ENCODE measurements at places on chromosomes 13 and 19. TPM values are rescaled to one million over a fixed set of nuclear protein-coding genes. Genes with fewer than 3 reads are reported as not detected.

DNA sequence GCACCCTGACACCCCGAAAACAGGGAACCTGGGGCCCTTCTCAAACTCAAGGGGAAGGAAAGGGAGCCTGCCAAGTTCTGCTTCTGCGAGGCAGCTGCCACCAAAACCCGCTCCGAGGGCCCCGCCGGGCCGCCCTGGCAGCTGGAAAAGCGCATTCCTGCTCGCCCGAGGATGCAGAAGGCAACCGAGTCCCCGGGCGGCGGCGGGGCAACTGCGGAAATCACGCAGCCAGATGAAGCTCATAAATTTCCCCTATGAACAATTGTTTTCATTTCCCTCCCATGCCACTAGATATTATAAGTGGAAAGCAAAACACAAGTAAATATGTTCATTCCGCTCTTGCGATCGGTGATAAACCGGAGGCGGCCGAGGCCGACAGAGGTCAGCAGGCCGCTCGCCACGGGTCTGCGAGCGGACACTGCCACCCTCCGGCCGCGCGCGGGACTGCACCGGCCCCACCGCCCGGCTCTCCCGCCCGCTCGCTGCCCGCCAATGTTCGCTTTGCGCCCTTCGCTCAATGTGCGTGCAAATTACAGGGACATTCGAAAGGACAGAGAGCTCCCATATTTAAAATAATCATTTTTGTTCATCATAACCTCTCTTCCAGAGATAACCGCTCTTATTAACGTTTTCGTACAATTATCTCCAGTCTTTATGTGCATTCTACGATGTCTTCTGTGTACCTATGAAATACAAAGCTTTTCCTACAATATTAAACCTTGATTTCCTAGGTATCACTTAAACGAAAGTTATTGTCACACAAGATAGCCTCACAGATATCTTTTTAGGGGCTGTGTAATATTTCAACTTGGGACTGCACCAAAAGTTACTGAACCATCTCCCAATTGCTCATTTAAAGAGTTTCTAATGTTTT lies 120.8 kb upstream of the ZNF507 start:
- peak; percentile 78 for ATAC-seq

DNA sequence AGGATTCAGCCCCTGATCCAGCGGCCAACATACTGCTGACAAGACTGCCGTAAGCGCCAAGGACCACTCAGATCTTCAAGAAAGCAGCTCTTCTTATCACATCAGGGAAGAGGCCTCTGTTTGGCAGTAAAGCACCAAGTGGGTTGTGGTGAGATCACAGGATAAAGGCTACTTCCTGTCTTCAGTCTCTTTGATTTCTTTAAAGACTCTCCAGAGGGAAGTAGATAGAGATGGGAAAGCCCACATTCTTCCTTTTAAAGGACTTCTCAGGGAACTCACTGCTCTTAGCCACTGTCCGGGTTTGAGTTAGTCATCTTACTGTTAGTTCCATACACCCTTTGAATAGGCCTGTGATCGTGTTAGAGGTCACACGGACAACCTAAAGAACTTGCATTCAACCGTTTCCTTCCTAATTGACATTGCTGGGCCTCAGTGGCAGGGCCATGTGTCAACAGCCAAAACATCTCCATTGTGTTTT lies 47.2 kb upstream of the POMP start:
- ATAC-seq, result no peak

DNA sequence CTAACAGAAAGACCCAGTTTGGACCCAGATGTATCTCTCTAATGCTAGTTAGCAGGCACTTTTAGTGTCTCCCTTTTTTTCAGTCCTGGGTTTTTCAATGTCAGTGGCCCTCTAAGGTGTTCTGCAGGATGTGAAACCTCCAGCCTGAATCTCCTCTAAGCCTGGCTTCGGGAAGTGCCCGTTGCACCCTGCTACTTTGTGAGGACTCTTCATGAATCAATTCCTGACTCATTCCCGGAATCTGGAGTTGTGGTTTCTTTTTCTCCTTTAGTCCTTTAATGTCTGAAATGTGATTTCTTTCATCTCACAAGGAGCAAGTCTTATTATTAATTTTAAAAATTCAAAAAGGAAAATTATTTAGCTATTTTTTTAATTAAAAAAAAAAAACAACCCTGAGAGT lies 116.0 kb downstream of the ZNF536 start:
- ATAC-seq, result no peak

DNA sequence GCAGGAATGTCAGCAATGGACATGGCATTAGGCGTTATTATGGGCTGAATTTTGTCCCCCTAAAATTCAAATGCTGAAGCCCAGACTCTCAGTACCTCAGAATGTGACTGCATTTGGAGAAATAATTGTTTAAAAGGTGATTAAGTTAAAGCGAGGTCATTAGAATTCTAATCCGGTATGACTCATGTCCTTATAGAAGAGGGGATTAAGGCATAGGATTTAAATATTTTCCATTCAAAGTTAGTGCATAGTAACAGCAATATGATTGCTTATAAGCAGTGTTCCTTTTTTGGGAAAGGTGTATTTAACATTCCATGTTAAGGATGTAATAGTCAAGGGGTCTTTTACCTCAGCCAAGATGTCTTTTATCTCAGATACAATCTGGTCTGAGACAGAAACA lies 95.5 kb downstream of the NHLRC3 start:
- ATAC-seq, result no peak

DNA sequence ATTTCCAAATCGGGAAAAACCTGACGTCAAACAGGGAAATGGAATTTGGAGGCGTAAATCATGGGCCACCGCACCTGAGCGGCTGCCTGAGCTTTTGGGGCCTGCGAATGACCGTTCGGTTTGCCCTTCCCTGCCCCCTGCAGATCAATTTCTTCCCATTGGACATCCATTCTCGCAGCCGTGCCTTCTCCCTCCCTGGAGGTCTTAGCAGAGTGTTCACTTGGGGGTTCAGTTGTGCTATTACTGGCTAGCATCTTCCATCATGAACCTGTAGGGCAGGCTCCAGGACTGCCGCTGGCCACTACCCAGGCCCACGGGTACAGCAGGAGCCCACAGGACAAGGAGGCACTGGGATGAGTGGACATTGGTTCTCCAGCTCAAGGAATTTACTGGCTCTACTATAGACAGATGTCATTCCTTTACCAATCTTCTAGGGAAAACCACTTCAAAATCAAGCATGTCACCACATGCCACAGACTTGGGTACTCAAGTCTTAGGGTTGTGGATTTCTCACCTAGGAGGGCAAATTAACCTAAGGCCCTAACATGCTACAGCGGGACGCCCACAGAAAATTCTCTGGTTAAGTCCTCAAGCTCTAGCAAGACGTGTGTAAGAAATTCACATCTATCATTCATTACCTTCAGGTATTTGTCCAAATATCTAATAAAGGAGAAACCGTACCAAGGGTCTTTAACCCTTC lies 75.5 kb downstream of the COL4A1 start:
- ATAC-seq, result no peak

DNA sequence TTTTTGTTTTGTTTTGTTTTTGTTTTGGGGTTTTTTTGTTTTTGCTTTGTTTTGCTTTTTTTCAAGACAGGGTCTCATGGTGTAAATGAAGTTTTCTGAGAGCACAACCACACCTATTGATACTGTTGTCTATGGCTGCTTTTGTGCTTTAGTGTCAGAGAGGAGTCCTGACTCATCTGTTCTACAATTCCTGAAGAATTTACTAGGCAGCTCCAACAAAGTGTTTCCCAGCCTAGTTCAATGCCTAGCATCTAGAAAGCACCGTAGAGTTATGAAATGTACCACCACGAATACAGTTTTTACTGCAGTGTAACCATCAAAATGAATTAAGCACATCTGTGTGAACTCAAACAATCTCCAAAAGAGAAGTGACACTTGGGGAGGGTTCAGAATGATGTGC lies 21.2 kb downstream of the SAFB start:
- ATAC-seq, result no peak

- ATAC-seq, result no peak
These were observed 93.3 kb downstream of the PIBF1 start for GRCh38 chr13:72875233-72875632.

- no peak for ATAC-seq
These were observed 9.2 kb upstream of the GNA11 start for GRCh38 chr19:3084943-3085342.

DNA sequence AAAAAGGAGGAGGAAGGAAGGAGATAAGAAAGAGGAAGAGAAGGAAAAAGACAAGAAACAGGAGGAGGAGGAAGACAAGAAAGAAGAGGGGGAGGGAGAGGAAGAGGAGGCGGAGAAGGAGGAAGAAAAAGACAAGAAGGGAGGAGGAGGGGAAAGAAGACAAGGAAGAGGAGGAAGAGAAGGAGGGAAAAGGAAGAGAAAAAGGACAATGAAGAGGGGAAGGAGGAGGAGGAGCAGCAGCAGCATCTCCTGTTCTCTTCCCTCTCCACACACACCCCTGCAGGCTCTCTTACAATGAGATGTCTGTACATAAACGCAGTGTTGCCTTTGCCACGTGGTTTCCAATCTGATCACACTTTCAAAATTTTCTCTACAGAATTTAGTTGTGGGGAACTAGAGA lies 66.6 kb downstream of the RUBCNL start:
- ATAC-seq, result no peak

GRCh38 chr13:30196025-30196424 lies 111.3 kb downstream of the KATNAL1 start:
- ATAC-seq, result no peak

GRCh38 chr13:84126671-84127171 lies 244.4 kb upstream of the SLITRK1 start:
- ATAC-seq, result no peak

GRCh38 chr13:76812206-76812897 lies 73.9 kb downstream of the KCTD12 start:
- peak; percentile 41 for ATAC-seq

DNA sequence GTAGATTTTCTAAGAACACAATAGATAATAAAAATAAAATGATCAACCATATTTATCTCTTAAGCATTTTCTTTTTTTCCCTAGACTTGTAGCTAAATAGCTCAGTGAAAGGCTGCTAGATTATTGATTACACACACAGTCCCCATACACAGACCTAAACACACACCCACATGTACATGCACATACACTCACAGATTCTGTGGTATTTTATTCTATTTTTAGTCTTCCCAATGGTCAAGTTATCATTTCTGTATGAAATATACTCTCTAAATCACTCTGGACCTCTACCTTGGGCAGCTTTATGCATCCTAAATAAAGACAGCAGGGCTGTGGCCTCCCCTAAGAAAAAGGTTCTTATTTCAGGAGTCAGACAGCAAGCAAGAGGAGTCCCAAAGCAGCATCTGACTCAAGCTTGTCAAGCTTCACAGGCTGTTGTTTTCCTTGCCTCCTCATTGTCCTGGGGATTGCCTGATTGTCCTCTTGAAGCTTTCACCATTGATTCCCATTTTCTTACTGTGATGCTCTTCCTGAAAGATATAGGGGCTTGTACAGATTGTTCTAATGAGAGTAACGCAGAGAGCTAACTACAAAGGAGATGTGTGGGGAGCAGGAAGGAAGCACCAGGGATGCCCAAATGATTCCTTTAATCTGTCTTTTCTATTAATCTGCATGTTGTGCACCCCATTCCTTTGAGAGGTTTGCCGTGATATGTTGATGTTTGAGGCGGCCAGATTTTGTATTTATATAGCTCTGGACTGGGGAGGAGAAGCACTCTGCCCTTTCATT lies 986.5 kb downstream of the PCDH17 start:
- no peak for ATAC-seq

GRCh38 chr19:43596842-43597461 lies 557 bp downstream of the ZNF576 start:
- no peak for ATAC-seq

DNA sequence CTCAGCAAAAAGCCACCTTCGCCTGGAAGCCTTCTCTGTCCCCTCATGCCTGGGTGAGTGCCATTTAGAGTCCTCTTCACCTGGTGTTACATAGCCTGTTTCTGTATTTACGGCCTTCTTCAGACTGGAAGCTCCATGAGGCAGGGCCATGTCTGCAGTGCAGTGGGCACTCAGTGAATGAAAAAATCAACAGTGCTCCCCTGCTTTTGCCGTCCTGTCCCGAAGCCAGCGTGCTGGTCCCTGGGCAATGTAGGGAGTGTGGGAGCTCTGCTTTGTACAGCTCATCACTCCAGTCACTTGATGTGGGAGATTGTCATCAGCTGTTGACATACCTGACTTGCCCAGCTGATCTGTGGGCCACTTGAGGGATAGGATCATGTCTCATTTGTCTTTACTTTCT lies 129.0 kb upstream of the TSHZ3 start:
- ATAC-seq, result no peak

DNA sequence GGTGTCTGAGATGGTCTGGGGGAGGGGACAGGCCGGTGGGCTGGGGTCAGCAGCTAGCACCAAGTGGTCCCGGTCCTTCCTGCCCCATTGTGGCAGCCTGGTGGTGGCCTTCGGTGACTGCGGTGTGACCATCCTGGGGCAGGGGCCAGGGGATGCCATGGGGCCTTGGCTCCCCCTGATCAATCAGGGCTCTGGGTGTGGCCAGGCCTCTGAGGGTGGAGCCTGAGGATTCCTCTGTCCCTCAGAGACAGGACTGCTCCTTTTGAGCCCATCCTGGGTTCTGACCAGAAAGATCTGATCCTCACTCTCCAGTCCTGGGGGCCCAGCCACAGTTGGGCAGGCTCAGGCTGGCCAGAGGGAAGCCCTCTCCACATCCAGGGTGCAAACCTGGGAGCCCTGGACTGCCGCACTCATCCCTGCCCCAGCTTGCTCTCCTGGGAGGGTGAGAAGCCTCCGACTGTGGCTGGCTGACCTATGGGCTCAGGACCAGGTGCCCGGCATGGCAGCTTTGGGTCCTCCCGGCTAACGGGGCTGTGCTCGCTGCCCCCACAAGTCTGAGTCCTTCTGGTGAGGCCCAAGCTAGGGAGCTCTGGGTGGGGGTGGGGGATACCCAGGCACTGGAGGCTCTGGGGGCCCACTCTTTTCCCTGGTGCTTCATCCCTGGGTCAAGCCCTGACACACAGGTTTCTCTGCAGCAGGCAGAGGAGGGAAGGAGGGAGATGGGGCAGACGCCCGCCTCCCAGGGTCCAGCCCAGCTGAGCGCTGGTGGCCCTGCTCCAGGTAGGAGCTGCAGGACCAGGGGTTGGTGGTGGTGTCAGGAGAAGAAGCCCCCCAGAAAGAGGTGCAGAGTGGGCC lies 59.5 kb downstream of the IER2 start:
- no peak for ATAC-seq

DNA sequence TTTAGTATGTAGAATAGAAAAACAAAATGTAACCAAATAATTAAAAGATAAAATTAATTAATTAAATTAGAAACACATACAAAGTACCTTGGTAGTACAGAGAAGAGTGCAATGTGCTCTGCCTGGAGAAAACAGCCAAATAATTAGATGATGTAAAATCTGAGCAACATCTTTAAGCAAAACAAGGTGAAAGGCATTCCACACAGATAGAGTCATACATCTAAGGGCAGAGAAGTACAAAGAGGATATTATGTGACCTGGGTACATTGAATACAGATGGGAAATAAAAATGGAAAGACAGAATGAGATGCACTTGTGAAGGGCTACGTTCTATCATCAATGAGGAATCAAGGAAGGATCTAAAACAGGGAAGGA lies 25.2 kb upstream of the FNDC3A start:
- no peak for ATAC-seq

GRCh38 chr13:62088165-62088564 lies 672.5 kb upstream of the PCDH20 start:
- ATAC-seq, result no peak

GRCh38 chr19:4277191-4277696 lies 1.8 kb upstream of the SHD start:
- ATAC-seq, result no peak

Gene CCDC8
- 4.3 TPM for total RNA-seq

Gene SYCN
- total RNA-seq, result not detected

Gene TPTE2
- not detected for total RNA-seq

Gene ERICH6B
- total RNA-seq, result not detected

Gene OR7A5
- not detected for total RNA-seq

Gene SOX1
- total RNA-seq, result 0.93 TPM
